Astrocyte (in vitro differentiated cells and primary cell): ENCODE measurements at places on chromosomes 6 and 20.

DNA sequence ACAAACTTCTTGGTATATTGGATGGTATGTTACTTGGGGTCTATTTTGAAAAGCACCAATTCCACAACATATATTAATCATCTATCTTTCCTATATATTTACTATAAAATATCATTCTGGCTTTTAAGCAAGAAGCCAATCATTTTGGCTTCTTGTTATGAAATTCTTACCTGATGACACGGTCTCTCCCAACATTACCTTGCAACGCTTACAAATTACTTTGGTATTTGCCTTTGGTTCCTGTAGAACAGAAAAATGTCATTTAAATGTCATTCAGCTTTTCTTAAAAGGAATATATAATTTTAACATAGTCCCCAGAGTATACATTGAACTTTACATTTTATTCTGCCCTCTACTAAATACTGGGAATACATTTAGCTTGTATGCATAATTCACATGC, 27.4 kb downstream of the UBE3D start:
- H3K27ac ChIP-seq: no peak overlapping the region
- H3K4me3 ChIP-seq: no peak overlapping the region
- H3K36me3 ChIP-seq: no peaks in the 10 kb centered on the region
- DNase-seq: no peak
- no peaks in the 10 kb centered on the region for H3K27me3 ChIP-seq
- no peaks in the 10 kb centered on the region for H3K4me1 ChIP-seq

DNA sequence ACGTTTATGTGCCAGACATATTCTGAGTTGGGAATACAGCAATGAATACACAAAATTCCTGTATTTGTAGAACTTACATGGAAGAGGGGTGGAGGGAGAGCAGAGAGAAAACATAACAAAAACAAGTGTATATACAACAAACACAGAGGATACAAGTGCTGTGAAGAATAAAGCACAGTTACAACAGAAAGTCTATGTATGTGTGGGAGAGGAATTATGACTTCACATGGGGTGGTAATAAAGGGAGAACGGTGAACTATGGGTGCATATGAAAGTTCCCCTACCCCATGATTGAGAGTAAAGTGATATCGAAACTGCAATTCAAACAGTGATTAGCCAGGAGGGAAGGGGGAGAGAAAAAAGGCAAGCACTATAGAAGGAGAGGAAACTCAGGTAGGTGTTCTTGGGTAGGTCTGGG, 24.6 kb downstream of the HBS1L start:
- no peaks in the 10 kb centered on the region for H3K36me3 ChIP-seq
- no peak overlapping the region for H3K27ac ChIP-seq
- H3K4me1 ChIP-seq: no peaks in the 10 kb centered on the region
- H3K27me3 ChIP-seq: no peaks in the 10 kb centered on the region
- no peak for DNase-seq
- no peak overlapping the region for H3K4me3 ChIP-seq

DNA sequence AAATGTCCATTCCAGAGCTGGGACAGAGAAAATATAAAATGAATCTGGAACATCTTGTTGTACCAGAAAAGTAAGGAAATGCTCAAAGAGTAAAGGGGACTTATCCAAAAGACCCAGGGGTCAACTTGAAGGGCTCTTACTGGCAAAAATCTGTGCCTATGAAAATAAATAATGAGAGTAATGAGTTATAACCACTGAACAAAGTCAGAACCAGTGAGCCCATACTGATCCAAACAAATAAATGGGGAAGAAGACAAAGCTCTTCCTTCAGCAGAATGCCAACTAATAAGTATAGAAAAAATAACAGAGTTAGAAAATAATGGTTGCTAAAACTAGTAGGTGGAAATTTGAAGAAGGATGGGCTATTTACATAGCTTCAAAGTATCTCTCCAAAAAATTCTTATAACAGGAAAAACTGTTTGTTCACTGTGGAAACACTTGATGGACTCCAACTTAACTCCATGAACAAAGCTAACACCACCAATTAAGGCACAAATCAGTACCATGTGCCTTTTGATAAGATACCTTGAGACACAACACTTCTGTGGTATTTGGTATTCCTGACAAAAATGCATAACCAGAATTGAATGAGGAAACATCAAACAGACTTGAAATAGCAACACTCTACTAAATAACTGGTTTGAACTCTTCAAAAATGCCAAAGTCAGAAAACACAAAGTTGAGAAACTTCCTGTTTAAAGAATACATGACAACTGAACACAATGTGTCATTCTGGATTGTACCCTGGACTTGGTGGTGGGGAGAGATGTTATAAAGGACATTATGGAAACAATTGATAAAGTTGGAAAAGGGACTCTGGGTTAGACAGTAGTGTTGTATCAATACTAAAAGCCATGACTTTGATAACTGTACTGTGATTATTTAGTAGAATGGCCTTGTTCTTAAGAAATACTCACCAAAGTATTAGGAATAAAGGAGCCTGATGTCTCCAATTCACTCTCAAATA, 197.5 kb downstream of the ISM1 start:
- no peak overlapping the region for H3K27ac ChIP-seq
- no peaks in the 10 kb centered on the region for H3K27me3 ChIP-seq
- no peaks in the 10 kb centered on the region for H3K4me1 ChIP-seq
- no peaks in the 10 kb centered on the region for H3K36me3 ChIP-seq

- no peak for DNase-seq
- no peak overlapping the region for H3K4me3 ChIP-seq
- no peaks in the 10 kb centered on the region for H3K36me3 ChIP-seq
- H3K27ac ChIP-seq: no peak overlapping the region
- H3K4me1 ChIP-seq: no peaks in the 10 kb centered on the region
- no peaks in the 10 kb centered on the region for H3K27me3 ChIP-seq
Measured at GRCh38 chr6:5706124-5707033, 300.3 kb downstream of the NRN1 start.

DNA sequence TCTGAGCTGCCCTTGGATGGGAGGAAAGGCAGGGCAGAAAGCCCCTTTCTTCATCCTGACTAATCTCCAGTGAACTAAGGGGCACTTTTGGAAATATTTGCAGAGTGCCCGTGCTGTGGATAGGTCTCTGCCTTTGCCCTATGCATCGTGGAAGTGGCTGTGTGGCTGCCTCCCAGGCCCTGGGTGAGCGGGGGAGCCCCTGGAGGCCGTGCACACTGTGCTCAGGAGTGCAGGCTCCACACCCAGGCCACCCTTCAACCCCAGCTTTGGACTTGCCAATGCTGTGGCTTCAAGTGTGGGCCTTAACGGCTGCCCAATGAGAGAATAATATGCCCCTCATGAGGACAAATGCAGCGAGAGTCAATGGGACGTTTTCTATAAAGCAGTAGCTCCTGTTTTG, 36.7 kb upstream of the ARMC2 start:
- H3K27ac ChIP-seq: no peak overlapping the region
- no peaks in the 10 kb centered on the region for H3K36me3 ChIP-seq

GRCh38 chr20:63544958-63545516, 2.5 kb downstream of the SRMS start:
- no peak for DNase-seq
- H3K27ac ChIP-seq: no peak overlapping the region
- no peaks in the 10 kb centered on the region for H3K36me3 ChIP-seq
- H3K4me1 ChIP-seq: no peaks in the 10 kb centered on the region
- no peaks in the 10 kb centered on the region for H3K27me3 ChIP-seq

DNA sequence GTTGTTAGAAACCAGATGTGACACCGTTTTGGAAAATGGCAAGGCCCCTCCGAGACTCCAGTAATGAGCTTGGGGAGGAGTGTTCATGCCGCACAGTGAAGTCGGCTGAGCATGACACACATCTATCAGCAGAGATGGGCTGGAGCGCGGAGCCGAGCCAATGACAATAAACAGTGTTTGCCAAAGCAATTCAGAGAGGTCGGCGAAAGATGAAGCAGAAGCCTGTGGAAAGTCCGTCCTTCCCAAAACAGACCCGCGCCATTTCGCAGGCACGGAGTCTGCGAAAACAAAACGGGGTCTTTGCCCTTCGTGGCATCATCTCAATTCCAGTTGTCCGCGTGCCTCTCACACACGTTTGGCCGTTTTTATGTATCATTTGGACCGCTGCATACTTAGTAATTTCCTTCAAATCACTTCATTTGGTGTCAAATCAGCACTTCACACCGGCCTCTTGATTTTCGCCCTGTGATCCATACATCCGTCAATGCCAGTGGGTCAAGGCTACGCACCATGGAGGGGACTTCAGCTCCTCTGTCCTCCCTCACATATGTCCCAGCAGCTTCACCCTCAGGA, 71.3 kb downstream of the SULF2 start:
- no peak overlapping the region for H3K27ac ChIP-seq
- H3K36me3 ChIP-seq: no peaks in the 10 kb centered on the region
- no peak for DNase-seq
- H3K27me3 ChIP-seq: peaks cover 3% of the 10 kb centered on the region

- no peak overlapping the region for H3K4me3 ChIP-seq
- no peaks in the 10 kb centered on the region for H3K36me3 ChIP-seq
- H3K27ac ChIP-seq: no peak overlapping the region
- no peaks in the 10 kb centered on the region for H3K4me1 ChIP-seq
Measured at GRCh38 chr6:53410508-53411258, 61.9 kb upstream of the ELOVL5 start.

- no peaks in the 10 kb centered on the region for H3K4me1 ChIP-seq
- peak; percentile 33 for DNase-seq
- H3K36me3 ChIP-seq: no peaks in the 10 kb centered on the region
- H3K27me3 ChIP-seq: no peaks in the 10 kb centered on the region
- H3K4me3 ChIP-seq: no peak overlapping the region
Measured at GRCh38 chr6:71537717-71538116, 249.1 kb downstream of the OGFRL1 start.

- H3K36me3 ChIP-seq: no peaks in the 10 kb centered on the region
- H3K4me3 ChIP-seq: no peak overlapping the region
- H3K4me1 ChIP-seq: no peaks in the 10 kb centered on the region
- H3K27ac ChIP-seq: no peak overlapping the region
Measured at GRCh38 chr6:109300874-109301273, 81.4 kb downstream of the CD164 start.
